Neural crest cell (in vitro differentiated cells): ENCODE measurements at places on chromosomes 4 and X. TPM values are rescaled to one million over a fixed set of nuclear protein-coding genes. Genes with fewer than 3 reads are reported as not detected.

SLC25A53 gene
- total RNA-seq, result 6.2 and 6.8 TPM in 2 replicates

GRCh38 chr4:162061214-162061613 is 102.6 kb downstream of the FSTL5 start:
- no peaks in the 10 kb centered on the region for H3K27me3 ChIP-seq
- H3K27ac ChIP-seq, result no peak overlapping the region
- H3K4me3 ChIP-seq, result no peak overlapping the region
- no peaks in the 10 kb centered on the region for H3K4me1 ChIP-seq

- DNase-seq, result no peak
- H3K27ac ChIP-seq, result no peak overlapping the region
- H3K27me3 ChIP-seq, result no peaks in the 10 kb centered on the region
- peaks cover 15% of the 10 kb centered on the region for H3K4me1 ChIP-seq
Measured at GRCh38 chr4:157988641-157989040, 184.2 kb downstream of the GASK1B start.

FOXR2 gene
- not detected in 2 replicates for total RNA-seq

DNA sequence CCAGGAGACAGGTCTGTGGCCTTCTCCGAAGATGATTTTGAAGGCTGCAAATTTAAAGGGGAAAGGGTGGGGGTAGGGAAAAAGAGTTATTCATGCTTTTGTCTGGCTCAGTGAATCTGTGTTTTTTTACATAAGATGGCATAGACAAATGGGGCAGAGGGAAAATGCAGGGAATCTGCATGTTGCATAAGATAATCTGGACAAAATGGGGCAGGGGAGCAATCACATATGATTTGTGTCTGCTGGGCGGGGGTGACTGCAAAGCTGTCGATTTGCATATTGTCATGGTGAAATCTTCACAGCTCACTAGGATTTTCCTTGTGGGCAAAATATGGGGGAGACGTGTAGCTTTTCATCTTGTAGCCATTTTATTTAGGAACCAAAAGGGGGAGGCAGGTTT is 29.4 kb upstream of the GYG2 start:
- no peak overlapping the region for H3K27ac ChIP-seq
- peaks cover 32% of the 10 kb centered on the region for H3K27me3 ChIP-seq
- DNase-seq, result no peak
- no peak overlapping the region for H3K4me3 ChIP-seq
- peaks cover 8% of the 10 kb centered on the region for H3K4me1 ChIP-seq

DNA sequence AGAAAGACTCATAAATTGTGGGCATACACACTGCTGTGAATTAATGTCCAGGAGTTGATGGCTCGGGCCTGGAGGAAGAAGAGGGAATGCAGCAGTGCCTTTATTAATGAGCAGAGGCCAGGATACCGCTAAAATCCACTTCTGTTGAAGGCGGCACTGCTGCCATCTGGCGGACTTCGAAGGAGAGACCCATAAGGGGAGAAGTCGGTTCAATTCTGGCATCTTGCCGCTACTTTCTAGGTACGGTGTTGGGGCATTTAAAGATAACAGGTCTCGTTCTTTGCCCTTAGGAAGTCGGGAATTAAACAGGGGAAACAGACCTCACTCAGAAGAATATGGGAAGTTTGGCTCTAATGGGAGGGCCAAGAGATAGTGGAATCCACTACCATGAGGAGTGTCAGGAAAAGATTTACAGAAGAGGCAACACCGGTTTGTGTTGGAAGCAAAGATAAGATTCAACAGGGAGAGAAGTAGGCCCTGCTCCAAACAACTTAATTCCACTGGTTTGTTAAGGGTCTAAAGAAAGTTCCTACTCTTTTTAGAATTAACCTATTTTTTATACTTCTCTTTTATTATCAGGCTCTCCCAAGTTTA is 133.6 kb upstream of the GIMD1 start:
- no peaks in the 10 kb centered on the region for H3K36me3 ChIP-seq
- H3K27me3 ChIP-seq, result peaks cover 11% of the 10 kb centered on the region
- H3K4me1 ChIP-seq, result no peaks in the 10 kb centered on the region
- H3K4me3 ChIP-seq, result no peak overlapping the region
- no peak overlapping the region for H3K27ac ChIP-seq
- DNase-seq, result peak; percentile 60

PLP1 gene
- total RNA-seq, result 265 and 288 TPM in 2 replicates

AREG gene
- total RNA-seq, result not detected in 2 replicates

FRMD7 gene
- total RNA-seq, result 0.21 and 0.52 TPM in 2 replicates

GRCh38 chrX:97787311-97787710 is 903.6 kb downstream of the RPA4 start:
- H3K4me3 ChIP-seq, result no peak overlapping the region
- no peak overlapping the region for H3K27ac ChIP-seq
- peaks cover 4% of the 10 kb centered on the region for H3K4me1 ChIP-seq
- no peak for DNase-seq
- peaks cover 3% of the 10 kb centered on the region for H3K36me3 ChIP-seq
- no peaks in the 10 kb centered on the region for H3K27me3 ChIP-seq

- no peaks in the 10 kb centered on the region for H3K36me3 ChIP-seq
- no peak for DNase-seq
- H3K27me3 ChIP-seq, result no peaks in the 10 kb centered on the region
- H3K4me3 ChIP-seq, result no peak overlapping the region
- H3K27ac ChIP-seq, result no peak overlapping the region
Measured at GRCh38 chr4:90186229-90186628, 59.0 kb downstream of the CCSER1 start.

RRH gene
- total RNA-seq, result 0.16 TPM in 1 of 2 replicates, not detected in the other

- no peaks in the 10 kb centered on the region for H3K27me3 ChIP-seq
- H3K36me3 ChIP-seq, result no peaks in the 10 kb centered on the region
- H3K4me1 ChIP-seq, result no peaks in the 10 kb centered on the region
- H3K4me3 ChIP-seq, result no peak overlapping the region
Measured at GRCh38 chr4:82293304-82293703, 80.5 kb downstream of the HNRNPD start.
